Activated naive CD8-positive, alpha-beta T cell treated with anti-CD3 and anti-CD28 coated beads, Interleukin-2, amount 50 U/mL, for 24 hours (primary cell): ENCODE measurements at places on chromosomes 7 and 10.

DNA sequence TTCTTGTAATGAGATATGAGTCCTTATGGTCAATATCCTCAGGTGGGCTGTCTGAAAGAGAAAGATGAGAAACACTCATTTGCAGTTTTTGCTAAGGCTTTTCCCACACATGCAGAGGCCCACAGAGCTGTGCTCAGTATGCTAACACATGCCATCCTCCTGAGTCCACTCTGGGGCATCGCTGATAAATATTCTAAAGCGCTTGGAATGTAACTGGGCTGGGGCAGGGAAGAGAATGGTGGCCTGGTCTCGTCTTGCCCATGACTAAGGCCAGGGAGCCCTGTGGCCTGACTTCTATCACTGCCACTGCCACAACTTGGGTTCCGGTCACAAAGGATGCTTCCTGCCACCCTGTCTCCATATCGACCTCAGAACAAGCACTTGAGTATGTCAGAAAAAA, 199.7 kb upstream of the FRMD4A start:
- DNase-seq = no peak

- DNase-seq = no peak
Measured at GRCh38 chr7:40283391-40283790, 148.6 kb downstream of the SUGCT start.

GRCh38 chr7:1105189-1105588, 17.3 kb downstream of the GPER1 start:
- DNase-seq = no peak

GRCh38 chr7:104272767-104273384, 55.5 kb upstream of the LHFPL3 start:
- DNase-seq = no peak

DNA sequence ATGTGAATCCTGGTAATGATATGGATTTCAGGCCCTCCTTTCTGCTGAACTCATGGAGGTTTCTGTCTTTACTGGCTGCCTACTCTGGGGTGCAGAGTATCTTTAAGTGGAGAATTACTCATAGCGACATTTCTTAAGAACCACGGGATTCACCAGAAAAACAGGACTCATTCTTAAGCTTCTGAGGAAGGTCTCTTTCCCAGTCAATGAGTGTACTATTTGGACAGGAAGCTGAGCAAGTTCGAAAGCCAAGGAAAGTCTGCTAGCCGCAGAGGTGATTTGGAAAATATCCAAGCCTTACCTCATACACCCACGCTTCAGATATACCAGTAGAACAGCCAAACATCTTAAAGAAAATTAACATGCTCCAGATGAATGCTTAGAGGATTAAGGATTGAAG, 377.6 kb upstream of the MYO3A start:
- DNase-seq = no peak

GRCh38 chr10:16436367-16436757, 448 bp upstream of the PTER start:
- peak; percentile 17 for DNase-seq

- DNase-seq = no peak
Measured at GRCh38 chr10:13382703-13383398, 34.8 kb upstream of the SEPHS1 start.

DNA sequence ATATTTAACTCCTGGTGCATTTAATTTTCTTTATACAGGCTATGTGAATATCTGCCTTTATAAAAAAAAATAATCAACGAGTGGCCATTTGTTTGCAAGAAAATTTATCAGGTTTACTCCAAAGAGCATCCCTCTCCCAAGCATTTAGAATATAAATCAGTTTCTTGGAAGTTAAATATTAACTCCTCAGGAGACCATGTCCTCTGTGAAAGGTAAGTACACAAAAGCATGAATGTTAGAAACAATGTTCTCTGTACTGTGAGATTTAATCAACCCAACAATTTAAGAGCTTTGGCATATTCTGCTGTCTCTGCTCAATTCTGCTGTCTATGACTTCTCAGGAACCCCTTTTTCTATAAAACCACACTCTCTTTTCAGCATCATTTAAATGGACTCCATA, 119.3 kb upstream of the LAMB4 start:
- no peak for DNase-seq

DNA sequence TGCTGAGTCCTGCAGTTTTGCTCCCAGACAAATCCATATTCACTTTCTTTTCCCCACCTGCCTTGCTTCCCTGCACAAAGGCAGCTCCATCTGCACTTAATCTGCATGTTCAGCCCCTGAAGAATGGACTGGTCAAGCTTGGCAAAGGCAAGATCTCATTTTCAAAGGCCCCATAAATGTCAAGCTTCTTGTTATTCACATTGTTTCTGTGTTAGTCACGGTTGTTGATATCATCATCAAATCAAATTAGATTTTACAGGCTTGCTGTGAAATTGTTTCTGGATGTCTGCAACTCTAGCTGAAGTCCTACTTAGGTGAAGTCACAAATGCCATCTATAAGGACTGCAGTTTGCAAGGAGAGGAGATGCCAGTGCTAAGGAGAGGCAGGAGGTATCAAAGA, 91.0 kb downstream of the GPAM start:
- DNase-seq = no peak

DNA sequence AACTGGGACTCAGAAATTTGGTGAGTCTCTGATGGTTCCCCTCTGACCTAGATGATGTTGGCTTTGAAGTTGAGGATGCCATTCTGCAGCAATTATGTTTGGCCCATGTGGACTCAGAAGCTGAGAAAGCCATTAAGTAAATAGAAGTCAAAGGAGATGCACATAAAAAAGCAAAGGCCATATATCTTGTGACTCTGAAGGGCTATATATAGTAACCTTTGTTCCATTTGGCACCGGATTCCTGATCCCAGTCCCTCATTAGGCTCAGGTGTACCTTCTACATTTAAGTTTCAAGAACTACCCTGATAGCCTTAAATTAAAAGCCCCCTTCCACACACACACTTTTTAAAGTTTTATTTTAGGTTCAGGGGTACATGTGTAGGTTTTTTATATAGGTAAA, 50.0 kb upstream of the PDK4 start:
- no peak for DNase-seq

GRCh38 chr7:107660381-107661080, at the start of gene SLC26A4:
Gene SLC26A4 (plus strand): TSS chr7:107660828. CDS start chr7:107661642, 814 bp downstream.
- peak; percentile 47 for DNase-seq

GRCh38 chr7:8357536-8357935, 75.9 kb upstream of the NXPH1 start:
- no peak for DNase-seq

DNA sequence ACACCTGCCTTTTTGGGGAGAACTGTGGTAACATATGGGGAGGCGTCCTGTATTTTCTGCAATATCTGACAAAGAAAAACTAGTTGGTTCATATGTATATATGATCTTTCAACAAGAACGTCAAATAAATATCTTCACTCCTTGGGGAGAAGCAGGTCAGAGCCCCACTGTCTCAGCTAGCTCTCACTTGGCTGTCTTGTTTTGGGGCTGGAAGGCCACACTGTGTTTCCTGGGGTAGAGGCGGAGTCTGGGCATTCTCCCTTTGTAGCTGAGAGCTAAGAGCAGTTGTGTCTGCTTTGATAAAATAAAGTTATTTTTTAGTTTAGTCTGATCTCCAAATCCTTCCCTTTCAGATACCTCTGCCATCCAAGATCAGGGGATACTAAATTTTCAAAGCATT, 83.9 kb upstream of the IGFBP3 start:
- DNase-seq = no peak

DNA sequence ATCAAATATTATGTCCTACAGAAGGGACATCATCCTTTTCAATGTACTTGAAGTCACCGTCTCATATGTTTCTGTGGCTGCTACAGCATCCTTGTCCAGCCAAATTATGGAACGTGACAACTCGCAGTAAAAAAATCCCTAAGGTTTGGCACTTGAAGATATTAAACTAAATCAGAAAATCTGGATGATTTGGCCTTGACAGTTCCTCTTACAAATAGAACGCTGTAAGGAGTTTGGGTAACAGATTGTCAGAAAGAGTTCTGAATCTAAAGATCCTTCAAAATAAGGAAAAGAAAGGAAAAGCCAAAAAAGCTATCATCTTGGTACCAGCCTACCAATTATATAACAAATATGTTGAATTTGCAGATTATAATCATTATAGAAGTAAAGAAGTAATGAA, 21.0 kb downstream of the XRCC2 start:
- DNase-seq = no peak

- no peak for DNase-seq
Measured at GRCh38 chr7:70063927-70064326, 465.7 kb downstream of the AUTS2 start.

DNA sequence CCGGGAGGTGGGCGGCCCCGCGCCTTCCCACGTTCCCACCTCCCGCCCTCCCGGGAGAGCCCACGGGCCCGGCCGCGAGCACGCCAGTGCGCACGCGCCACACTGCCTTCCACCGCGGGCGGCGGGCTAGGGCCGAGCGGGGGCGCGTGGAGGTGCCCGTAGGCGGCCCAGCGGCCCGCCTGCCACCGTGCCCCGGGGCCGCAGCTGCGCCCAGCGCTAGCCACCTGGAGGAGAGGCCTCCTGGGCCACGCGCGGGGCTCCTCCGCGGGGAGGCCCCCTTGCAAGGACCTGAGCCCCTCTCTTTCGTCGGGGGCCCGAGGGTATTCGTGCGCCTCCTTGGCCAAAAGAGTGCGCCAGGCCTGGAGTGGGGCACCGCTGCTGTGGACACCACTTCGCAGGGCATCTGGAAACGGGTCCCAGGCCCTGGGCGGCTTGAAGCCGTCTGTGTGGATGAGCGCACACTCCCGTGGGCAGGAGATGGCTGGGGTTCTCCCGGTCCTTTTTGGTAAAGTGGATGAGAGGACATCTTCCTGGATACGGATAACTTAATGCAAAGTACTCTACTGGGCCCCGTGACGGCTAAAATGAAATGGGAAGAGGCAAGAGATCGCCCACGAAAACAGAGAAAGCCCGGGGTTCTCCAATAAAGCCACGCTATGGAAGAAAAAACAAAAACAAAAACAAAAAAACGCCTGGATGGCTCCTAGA, 9.0 kb upstream of the EBF3 start:
- DNase-seq = no peak

- peak; percentile 53 for DNase-seq
Measured at GRCh38 chr10:130301021-130301892, 165.1 kb downstream of the GLRX3 start.

GRCh38 chr7:44849885-44850544, 2.1 kb upstream of the H2AZ2 start:
- DNase-seq = no peak

GRCh38 chr10:58241346-58241745, 26.3 kb downstream of the IPMK start:
- DNase-seq = no peak

DNA sequence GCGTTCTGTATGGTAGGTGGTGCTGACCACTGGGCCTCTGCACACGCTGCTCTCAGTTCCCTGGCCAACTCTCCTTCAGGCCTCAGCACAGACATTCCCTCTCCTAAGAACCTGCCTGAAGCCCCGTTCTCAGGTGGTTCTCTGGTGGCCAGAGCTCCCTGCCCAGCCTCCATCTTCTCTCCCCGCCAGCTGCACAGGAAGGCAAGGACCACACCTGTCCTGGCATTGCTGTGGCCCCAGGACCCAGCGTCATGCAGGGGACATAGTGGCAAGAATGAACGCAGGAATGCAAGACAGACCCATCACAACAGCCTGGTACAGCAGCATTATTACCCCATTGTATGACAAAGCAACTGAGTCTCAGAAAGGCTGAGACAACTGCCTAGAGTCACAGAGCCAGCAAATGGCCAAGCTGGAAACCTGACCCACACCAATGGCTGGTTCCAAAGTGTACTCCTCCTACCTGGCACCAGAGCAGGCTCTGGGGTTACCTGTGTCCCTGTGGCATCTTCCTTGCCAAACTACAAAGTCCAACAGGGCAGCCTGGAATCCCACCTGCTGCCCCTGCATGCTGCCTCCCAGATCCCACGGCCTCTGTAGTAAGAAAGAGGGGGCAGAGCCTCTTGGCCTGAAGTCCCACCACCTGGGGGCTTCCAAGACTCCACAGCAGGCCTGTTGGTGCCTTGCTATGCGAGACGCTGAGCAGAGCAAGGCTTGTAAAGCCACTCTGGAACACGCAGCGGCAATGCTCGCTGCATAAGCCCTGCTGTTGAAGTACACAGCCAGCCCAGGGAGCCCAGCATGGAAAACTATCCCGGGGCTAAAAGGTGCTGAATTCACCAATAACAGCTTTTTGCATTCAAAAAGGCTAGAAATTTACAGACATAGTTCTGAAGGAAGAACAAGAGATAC, 73.3 kb downstream of the CHST15 start:
- DNase-seq = no peak

- no peak for DNase-seq
Measured at GRCh38 chr7:50921114-50921813, 138.6 kb upstream of the GRB10 start.

DNA sequence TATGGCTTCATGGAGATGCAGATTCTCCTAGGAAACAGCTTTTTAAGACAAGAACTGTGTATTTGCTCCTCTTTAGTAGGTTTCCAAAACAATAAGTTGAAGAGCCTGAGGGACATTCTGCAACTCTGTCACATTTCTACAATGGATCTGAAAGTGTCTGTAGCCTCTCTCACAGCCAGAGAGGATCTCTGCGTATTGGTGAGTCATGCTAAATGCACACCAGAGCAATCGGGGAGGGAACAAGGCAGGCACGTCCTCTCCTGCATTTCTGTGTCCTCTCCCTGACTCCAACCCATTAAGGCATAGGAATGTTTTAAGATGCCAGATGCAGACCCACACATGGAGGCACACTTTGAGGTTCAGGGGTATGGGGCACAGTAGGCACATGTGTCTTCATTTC, 1126.4 kb upstream of the GHITM start:
- DNase-seq = no peak

DNA sequence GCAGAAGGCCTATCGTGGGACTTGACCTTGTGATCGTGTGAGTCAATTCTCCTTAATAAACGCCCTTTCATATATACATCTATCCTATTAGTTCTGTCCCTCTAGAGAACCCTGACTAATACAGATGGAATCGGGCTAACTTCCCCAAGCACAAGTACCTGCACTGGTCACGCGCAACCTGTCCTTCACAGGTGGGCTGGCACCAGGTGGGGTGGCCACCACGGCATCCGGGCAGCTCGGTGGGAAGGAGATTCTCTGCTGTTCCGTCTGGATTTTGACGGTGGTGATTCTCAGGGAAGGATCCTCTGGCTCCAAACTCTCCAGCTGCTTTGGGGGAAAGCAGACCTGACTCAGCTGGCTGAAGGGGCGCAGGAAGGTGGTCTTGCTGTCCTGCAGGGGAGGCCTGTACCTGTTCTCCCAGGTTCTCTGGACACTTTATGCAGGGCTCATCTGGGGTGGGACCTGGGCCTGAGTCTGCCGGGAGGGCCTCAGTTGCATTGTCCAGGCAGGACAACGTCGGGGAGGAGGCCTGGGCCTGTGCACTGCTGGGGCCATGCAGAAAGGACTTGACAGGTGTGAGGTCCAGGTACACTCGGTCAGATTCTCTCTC, 61.1 kb downstream of the VWA2 start:
- no peak for DNase-seq

- DNase-seq = no peak
Measured at GRCh38 chr10:200405-200804, 65.2 kb downstream of the ZMYND11 start.

DNA sequence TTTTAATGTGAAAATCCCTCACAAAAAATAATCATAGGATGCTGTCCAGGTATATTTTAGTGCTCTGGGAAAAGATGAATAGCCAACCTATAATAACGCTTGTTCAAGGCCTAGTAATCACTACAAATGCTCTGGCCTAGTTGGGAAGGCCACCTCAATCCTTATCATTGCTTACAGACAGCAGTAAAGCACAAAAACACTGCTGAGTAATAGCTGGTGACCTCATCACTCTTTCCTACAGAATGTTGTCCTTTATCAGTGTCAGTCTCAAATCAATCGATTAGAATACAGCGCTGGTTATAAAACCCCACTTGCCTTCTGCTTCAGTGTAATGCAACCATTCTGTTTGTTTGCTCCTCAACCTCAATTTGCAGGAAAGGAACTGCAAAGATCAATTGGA, 72.6 kb upstream of the STEAP1 start:
- no peak for DNase-seq
